ENCODE measurements at places on chromosomes 5 and 9.

DNA sequence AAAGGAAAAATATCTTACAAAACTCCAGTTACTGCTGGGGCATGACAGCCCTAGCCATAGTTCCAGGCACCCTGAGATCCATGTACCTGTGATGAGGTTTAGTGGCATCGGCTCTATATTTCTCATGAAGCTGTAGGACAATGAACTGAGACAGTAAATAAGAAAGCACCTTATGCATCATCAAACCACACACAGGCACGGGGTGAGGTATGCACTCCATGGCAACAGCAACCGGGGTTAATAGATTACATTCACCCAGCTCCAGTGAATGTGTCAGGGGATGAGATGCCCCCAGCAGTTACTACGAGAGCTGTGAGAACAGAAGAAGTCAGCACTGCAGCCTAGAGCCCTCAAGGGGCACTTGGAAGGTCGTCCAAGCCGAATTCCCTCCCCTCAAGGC, 162.0 kb upstream of the S1PR3 start:
- peak; percentile 57 for DNase-seq

GRCh38 chr9:107874137-107874536, 384.6 kb upstream of the KLF4 start:
- DNase-seq, result no peak

DNA sequence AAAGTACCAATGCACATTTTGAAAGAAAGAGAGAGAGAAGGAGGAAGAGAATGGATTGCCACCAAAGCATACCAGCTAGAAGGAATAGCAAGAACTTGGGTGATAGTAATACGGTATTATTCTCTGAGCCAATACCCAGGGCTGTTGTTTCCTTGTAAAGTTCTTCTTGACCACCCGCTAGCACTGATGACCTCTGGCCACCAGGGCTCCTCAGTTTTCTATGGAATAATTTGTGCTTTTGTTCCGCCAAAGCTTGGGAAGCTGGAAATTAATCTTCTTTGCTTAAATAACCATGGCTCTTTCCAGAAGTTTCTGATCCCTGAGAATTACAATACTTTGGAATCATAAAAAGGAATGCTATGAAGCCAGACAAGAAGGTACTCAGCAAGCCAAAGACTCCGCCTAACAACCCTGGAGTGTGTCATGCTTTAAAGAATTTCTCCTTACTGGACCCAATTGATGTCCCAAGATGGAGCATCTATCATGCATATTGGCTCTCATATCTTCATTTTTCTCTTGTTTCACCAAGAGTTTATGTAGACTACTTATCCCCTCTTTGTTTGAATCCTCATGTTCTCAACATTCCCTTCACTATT, 29.8 kb downstream of the OR2K2 start:
- no peak for DNase-seq

- no peak for DNase-seq
Measured at GRCh38 chr5:80799041-80799440, 144.3 kb upstream of the DHFR start.

DNA sequence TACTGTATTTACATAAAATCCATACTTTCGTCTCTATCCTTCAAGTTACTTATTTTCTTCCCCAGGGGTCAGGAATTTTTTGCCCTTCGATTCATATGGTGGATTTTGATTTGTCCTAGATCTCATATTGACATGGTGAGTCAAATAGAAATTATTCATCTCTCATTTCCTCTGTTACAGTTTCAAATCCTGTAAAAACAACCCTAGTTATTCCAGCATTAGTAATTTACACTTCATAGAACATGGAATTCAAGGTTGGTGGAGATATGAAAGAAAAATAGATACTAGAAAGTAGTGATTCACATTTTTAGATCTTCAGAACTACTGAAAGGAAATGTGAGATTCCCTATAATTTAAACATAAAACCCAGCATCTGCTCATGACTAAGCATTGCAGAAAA, 1331.0 kb upstream of the CDH9 start:
- no peak for DNase-seq

All from stimulated activated CD4-positive, alpha-beta T cell treated with anti-CD3 and anti-CD28 coated beads, Interleukin-15, amount 100 ng/mL, for 24 hours (primary cell).